Stimulated activated CD8-positive, alpha-beta memory T cell treated with anti-CD3 and anti-CD28 coated beads, Interleukin-4, amount 100 ng/mL, for 1 hour (primary cell): ENCODE measurements at places on chromosomes 3 and 15.

DNA sequence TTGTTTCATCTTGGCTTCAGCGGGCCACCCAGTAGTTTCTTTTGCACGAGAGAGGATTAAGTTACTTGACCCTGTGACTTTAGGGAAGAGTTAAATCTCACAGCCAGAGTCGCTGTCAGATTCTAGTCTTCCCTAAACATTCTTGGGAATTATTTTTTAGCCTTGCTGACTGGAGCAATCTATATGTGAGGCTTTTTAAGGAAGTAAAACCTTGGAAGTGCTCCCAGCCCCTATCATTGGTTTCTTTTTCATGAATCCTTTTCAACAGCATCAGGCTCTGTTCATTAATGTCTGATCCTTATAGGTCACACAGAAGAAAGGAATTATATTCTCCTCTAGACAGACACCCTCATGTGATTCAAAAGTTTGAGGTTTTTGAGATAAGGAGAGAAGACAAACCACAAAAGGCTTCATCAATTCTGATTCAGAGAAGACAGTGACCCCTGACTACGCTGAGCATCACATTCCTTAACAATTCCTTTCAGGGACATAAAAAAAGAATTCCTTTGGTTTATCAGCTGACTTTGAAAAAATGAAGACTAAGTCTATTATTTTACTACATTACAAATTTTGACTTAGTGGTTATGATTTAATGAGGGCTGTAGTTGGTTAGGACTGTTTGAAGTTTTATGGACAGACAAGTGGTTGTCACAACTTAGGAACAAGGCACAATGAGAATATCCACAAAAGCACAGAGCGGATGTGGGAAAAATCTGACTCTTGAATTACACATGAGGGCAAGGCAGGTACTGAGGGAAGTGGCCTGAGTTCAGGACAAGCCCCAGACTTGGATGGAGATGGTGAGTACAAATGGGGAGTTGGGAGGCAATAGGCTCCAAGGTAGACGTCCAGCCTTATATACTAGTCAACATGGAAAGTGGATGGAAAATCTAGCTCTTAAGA is 171.1 kb upstream of the STT3B start:
- DNase-seq: no peak

- no peak for DNase-seq
Measured at GRCh38 chr15:41919954-41920538, 26.2 kb upstream of the SPTBN5 start.

DNA sequence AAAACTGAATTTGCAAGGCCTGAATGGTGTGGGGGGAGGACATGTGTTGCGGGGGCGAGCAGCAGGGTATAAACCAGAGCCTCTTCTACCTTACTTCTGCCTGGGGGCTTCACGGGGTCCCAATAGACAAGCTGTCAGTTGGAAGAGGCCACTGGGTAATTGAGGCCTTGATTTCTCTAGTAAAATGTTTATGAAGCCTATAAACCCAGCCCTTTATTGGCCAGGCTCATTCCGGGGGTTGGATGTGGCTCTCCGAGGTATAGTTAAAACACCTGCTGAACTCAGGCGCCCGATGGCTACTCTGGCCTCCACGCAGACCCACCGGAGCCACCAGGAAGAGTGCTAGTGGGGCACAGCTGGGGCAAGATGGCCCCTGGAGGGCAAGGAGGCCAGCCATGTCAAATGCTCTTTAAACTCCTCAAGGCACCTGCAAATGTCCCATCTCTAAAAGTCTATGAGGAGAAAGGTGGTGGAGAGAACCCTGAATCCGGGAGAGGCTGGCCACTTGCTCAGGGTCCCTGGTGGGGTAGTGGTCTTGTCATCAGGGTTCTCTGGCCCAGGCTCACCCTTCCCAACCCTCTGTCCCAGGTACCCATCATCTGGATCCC is 34.3 kb downstream of the IGDCC3 start:
- no peak for DNase-seq

DNA sequence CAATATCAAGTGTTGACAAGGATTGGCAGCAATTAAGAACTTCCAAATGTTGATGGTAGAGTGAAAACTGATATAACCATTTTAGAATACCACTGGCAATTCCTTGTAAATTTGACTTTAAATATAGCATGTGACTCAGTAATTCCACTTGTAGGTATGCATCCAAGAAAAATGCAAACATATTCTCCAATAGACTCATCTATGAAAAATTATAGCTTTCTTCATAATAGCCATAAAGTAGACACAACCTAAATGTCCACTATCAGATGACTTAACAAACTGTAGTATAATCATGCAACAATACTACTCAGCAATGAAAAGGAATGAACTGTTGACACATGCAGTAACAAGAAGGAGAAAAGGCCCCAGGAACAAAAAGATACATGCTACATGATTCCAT is 988.1 kb downstream of the FHIT start:
- no peak for DNase-seq

GRCh38 chr3:174243171-174243570 is 616.0 kb upstream of the NAALADL2 start:
- DNase-seq: no peak

GRCh38 chr3:183634707-183635106 is 716 bp upstream of the KLHL24 start:
- DNase-seq: no peak

DNA sequence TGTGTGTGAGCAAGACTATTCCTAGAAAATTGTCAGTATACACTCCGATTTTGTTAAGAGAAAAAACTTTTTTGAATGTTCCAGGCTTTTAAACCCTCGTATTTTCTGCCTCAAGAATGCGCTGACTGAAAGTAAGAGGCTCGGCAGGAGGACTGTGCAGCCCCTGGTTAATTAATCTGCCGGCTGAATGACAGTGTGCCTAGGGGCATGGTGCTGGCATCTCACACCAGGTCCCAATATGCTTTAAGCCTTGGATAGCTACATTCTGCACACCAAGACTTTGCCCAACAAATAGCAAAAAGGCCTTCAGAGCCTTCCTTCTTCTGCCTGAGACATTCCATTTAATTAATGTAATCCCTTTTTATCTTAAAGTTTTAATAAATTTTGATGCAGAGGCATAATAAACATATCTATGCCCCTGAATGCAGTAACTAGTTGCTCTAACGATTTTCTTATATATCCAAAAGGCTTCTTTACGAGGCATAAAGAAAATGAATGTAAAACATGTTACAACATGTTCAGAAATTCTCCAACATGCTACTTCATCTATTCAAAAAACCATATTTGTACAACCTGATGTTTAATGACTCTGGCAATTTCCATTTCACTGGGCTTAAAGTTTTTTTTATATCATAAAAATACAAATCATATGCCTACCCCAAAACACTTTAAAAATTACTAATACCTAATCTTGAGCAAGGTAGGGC is 37.9 kb downstream of the DPH6 start:
- no peak for DNase-seq

DNA sequence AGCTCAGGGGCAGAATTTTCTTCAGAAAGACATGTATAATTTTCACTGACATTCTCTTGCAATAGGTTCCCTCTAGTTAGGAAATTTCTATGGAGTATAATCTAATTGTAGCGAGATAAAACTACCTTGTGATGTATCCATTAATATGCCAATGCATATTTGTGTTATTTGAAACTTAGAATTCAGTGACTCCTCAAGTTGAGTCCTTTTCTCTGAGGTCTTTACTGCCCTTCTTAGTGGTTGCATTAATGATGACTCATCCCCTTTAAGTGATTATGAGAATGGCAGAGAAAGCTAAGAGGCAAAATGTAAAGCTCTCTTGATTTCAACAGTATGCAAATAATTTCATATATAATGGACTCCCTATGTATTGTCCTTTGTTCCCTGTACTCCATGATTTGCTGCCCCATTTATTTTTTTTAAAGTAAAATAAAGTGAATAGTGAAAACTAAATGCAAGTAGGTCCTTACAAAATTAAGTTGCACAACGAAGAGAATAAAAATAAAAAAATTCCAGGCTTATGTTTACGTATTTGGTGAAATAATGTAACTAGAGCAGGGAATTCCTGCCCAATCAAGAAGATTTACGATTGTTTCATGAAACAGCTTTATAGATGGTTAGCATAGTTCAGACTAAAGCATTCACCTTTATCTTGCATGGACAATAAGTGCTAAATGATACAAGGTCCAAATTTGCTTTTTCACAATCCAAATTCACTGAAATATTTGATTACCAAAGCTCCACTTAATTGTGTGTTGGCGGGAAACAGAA is 78.1 kb downstream of the ZPLD1 start:
- no peak for DNase-seq
